Type B pancreatic cell (in vitro differentiated cells): ENCODE measurements at places on chromosomes 13 and 19. TPM values are rescaled to one million over a fixed set of nuclear protein-coding genes. Genes with fewer than 3 reads are reported as not detected.

CEBPA gene
- total RNA-seq = 24.4 and 50.4 TPM in 2 replicates

GRCh38 chr19:17328517-17329365 is 5.9 kb downstream of the ANO8 start:
- peaks cover 10% of the 10 kb centered on the region for H3K27me3 ChIP-seq
- peak overlapping the region; percentile 60 for H3K4me3 ChIP-seq
- no peak overlapping the region for H3K27ac ChIP-seq

- no peak overlapping the region for H3K4me3 ChIP-seq
- no peaks in the 10 kb centered on the region for H3K36me3 ChIP-seq
- peaks cover 6% of the 10 kb centered on the region for H3K27me3 ChIP-seq
- DNase-seq = no peak
Observed at GRCh38 chr19:18900700-18901481, 4.9 kb upstream of the CERS1 start.

AP2A1 gene
- 75.2 and 82.9 TPM in 2 replicates for total RNA-seq

- peak overlapping the region; percentile 15 for H3K27ac ChIP-seq
- H3K4me1 ChIP-seq = peaks cover 45% of the 10 kb centered on the region
- H3K27me3 ChIP-seq = no peaks in the 10 kb centered on the region
- DNase-seq = no peak
- H3K4me3 ChIP-seq = no peak overlapping the region
Observed at GRCh38 chr13:50914848-50915247, 5.3 kb downstream of the RNASEH2B start.

GRCh38 chr13:107322228-107322627 is 754.3 kb upstream of the ARGLU1 start:
- H3K27ac ChIP-seq = no peak overlapping the region
- no peaks in the 10 kb centered on the region for H3K36me3 ChIP-seq
- H3K27me3 ChIP-seq = no peaks in the 10 kb centered on the region
- no peaks in the 10 kb centered on the region for H3K4me1 ChIP-seq
- DNase-seq = no peak
- no peak overlapping the region for H3K4me3 ChIP-seq

GRCh38 chr19:42349378-42350107 is 24.1 kb downstream of the MEGF8 start:
- no peaks in the 10 kb centered on the region for H3K27me3 ChIP-seq
- H3K36me3 ChIP-seq = peaks cover 9% of the 10 kb centered on the region
- no peak overlapping the region for H3K27ac ChIP-seq
- no peak overlapping the region for H3K4me3 ChIP-seq

GRCh38 chr13:68261105-68261504 is 1031.0 kb upstream of the PCDH9 start:
- no peaks in the 10 kb centered on the region for H3K4me1 ChIP-seq
- H3K36me3 ChIP-seq = no peaks in the 10 kb centered on the region
- H3K27me3 ChIP-seq = no peaks in the 10 kb centered on the region
- H3K27ac ChIP-seq = no peak overlapping the region
- H3K4me3 ChIP-seq = no peak overlapping the region

GRCh38 chr19:47156861-47157430 is 26.3 kb downstream of the SAE1 start:
- peaks cover 28% of the 10 kb centered on the region for H3K36me3 ChIP-seq
- H3K4me1 ChIP-seq = peaks cover 40% of the 10 kb centered on the region
- no peaks in the 10 kb centered on the region for H3K27me3 ChIP-seq
- peak overlapping the region; percentile 79 for H3K27ac ChIP-seq

GRCh38 chr13:26197298-26197697 is 24.8 kb downstream of the RNF6 start:
- H3K27ac ChIP-seq = no peak overlapping the region
- no peaks in the 10 kb centered on the region for H3K27me3 ChIP-seq
- H3K4me3 ChIP-seq = no peak overlapping the region
- H3K36me3 ChIP-seq = peaks cover 10% of the 10 kb centered on the region
- H3K4me1 ChIP-seq = no peaks in the 10 kb centered on the region
